ENCODE measurements at places on chromosomes 1 and 21.

- no peak for DNase-seq
Observed at GRCh38 chr1:15584489-15585363, at the start of gene AGMAT. Gene AGMAT, minus strand, starts transcription at chr1:15585051. Its CDS starts 84 bp downstream, at chr1:15584967.

DNA sequence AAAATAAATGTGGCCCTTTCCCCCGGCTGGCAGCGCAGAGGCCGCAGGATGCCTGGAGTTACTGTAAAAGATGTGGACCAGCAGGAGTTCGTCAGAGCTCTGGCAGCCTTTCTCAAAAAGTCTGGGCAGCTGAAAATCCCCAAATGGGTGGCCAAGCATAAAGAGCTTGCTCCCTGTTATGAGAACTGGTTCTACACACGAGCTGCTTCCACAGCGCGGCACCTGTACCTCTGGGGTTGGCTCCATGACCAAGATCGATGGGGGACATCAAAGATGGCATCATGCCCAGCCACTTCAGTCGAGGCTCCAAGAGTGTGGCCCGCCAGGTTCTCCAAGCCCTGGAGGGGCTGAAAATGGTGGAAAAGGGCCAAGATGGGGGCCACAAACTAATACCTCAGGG is 95.9 kb downstream of the LRIG2 start:
- no peak for DNase-seq

DNA sequence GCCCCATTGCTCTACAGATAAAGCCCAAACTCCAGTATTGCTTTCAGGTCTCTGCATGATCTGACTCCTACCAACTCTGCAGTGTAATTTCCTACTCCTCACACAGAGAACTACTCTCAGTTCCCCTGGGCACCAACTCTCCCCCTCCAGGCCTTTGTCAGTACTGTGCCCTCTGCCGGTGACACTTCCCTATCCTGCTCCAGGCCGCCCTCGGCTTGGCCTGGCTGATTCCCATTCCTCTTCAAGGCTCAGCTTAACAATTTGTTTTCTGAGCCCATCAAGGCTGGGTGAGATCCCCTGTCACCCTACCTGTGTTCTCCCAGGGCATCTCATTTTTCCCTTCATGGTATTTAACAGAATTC is 2.6 kb downstream of the SLAMF8 start:
- no peak for DNase-seq

DNA sequence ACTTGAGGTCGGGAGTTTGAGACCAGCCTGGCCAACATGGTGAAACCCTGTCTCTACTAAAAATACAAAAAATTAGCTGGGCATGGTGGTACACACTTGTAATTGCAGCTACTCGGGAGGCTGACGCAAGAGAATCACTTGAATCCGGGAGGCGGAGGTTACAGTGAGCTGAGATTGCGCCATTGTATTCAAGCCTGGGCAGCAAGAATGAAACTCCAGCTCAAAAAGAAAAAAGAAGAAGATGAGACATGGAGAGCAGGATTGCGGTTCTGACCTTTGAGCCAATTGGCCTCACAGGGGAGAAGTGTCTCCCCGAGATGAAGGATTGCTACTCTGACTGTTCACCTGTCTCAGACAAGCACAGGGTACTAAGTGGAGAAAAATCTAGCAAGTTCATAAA is 6.6 kb downstream of the SCCPDH start:
- DNase-seq, result no peak

- peak; percentile 17 for DNase-seq
Observed at GRCh38 chr1:83857103-83857502, 141.8 kb downstream of the TTLL7 start.

DNA sequence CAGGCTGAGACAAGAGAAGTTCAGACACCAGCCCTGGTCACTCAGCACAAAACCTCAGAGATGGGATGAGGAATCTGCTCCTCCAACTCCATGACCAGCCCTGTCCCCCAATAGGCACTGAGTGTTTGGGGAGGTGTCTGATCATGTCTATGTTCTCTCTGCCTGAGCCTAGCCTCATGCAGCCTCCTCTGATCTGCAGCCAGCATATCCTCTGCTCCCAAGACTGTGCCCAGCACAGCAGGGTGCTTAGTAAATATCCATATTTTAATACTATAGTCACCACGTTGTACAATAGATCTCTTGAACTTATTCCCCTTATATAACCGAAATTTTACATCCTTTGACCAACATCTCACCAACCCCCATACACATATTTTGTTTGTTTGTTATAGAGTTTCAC is 202.9 kb downstream of the MATN1 start:
- DNase-seq, result no peak

DNA sequence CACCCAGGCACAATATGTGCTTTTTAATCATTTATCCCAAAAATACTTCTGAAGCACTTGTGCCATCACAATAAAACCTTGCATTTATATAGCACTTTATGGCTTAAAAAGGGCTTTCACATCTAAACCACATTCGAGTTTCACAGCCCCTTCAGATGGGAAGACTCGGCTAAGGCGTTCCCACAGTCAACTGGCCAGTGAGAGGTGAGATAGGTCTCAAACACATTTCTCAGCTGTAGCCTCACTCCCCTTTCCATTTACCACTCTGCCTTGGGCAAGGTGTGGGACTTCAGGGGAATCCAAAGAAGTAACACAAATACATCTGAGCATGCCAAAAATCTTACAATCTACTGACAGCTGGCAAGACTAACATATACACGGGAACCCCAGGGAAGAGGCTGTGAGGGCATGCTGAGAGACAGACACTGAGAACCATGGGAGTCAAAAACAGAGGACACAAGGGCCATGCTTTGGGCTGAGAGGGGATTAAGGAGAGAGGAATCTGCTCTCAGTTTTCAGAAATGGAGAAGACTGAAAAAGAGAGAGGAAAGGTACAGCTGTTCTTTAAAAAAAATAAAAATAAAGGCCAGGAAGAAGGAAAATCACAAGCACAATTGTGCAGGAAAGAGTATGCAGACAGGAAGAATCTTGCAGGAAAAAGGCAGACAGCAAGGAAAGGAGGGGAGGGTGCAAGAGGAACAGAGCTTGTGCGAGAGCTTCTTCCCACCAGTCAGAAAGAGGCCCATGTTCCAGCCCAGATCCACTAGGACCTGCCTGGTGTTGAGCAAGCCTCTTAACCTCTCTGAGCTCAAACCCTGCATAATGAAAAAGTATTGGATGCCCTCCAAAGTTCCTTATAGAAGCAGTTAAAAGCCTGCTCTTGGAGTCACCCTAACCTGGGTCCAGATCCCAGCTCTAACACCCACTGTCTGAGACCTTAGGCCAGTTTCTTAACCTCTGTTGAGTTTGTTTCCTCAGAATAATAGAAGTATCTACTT is 73.5 kb downstream of the JAK1 start:
- no peak for DNase-seq

DNA sequence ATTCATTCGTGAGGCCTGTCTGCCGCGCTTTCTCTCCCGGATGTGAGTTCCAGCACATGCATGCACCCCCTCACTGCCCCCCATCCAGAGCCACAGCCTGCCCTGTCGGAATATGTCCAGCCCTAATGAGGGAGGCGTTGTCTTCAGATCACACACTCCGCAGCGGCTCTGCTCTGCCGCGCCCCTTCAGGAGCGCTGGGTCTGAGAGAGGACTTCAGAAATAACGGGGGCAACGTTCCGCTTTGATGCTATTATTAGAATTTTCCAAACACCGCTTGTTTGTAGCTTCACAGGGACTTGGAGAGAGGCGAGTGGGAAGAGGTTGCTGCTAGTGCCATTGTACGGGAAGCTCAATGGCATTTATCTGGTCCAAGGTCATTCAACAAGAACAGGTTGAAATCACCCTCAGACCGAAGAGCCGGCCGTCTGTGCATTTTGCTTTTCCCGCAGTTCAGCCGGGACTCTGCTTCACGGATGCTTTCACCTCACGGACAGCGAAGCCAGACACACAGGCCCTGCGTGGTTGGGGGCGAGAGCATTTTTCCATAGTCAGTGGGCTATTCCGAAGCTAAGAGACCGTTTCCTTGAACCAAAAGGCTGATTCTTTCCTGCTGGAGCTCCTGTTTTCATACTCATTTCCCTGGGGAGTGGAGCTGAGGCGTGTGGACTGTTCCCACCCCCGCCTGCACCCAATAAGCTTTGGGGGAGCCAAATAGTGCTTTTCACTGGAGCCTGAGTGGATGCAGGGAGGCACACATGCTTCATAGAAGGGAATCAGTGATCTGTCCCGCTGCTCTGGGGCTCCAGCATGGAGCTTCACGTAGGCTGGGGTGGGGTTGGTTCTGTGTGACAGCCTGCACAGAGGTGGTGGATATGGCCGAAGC is 69.7 kb downstream of the GALNT2 start:
- no peak for DNase-seq

DNA sequence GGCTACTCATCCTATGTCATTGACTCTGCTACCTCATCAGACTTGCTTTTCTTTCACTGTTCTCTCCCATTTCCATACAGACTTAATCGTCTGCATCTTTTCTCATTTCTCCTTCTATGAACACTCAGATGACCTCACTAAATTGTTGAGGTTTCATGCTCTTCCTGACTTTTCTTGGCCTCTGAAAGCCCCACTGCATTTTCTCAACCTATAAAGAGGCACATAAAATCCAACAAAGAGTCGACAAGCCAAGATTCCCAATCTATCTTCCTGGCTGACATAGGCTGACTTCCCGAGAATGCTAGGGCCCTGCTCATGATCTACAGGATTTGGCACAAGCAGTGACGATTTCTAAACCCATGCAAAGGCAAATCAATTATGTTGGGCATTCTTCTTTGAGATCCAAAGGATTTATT is 280.8 kb upstream of the DPYD start:
- peak; percentile 72 for DNase-seq

DNA sequence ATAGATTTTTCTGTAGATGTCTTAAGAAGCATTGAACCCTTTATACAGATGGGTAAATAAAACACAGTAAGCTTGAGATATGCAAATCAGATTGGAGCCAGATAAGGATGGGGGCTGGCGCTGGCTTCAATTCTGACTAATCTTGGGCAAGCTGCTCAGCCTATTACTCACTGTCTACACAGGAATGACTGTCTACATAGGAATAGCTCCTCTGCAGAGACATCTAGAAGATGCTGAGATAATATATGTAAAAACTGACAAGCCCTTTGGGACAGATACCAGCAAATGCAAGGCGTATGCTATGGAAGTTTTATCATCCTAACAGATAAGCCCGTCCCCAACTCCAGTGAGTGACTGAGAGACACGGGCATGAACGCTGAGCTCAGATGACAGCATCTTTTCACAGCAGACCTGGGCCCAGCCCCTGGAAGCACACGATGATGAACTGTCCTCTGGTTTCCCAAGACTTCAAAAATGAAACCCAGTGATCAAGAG is 1.7 kb downstream of the CLDN14 start:
- peak; percentile 91 for DNase-seq

DNA sequence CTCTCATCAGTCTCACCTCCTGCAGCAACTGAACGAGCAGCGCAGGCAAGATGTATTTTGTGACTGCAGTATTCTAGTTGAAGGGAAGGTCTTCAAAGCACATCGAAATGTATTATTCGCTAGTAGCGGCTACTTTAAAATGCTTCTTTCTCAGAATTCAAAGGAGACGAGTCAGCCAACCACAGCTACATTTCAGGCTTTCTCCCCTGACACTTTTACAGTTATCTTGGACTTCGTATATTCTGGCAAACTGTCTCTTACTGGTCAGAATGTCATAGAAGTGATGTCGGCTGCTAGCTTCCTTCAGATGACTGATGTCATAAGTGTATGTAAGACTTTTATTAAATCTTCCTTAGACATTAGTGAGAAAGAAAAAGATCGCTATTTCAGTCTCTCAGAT is 53.7 kb downstream of the ZBTB8A start:
- peak; percentile 15 for DNase-seq

GRCh38 chr1:235366286-235366685 is 941 bp upstream of the TBCE start:
- no peak for DNase-seq

GRCh38 chr1:46043458-46044017 is 88.9 kb downstream of the PIK3R3 start:
- DNase-seq, result no peak
